ENCODE measurements at places on chromosomes 13 and 19.

DNA sequence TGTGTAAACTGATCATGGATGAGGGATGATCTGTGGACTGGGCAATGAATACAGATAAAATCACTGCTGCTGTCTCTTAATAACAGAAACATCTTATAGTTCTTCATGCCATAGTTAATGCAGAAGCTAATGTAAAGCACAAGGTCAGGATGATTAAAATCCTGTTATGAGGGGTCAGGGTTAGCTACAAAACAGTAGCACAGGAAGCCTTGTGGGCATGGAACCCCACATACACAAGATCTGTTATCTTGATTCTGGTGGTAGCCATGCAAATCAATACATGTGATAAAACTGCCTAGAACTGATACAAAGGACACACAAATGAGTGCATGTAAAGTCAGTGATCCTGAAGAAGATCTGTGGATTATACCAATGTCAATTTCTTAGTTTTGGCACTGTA is 96.4 kb downstream of the KLF12 start:
- DNase-seq, result no peak

DNA sequence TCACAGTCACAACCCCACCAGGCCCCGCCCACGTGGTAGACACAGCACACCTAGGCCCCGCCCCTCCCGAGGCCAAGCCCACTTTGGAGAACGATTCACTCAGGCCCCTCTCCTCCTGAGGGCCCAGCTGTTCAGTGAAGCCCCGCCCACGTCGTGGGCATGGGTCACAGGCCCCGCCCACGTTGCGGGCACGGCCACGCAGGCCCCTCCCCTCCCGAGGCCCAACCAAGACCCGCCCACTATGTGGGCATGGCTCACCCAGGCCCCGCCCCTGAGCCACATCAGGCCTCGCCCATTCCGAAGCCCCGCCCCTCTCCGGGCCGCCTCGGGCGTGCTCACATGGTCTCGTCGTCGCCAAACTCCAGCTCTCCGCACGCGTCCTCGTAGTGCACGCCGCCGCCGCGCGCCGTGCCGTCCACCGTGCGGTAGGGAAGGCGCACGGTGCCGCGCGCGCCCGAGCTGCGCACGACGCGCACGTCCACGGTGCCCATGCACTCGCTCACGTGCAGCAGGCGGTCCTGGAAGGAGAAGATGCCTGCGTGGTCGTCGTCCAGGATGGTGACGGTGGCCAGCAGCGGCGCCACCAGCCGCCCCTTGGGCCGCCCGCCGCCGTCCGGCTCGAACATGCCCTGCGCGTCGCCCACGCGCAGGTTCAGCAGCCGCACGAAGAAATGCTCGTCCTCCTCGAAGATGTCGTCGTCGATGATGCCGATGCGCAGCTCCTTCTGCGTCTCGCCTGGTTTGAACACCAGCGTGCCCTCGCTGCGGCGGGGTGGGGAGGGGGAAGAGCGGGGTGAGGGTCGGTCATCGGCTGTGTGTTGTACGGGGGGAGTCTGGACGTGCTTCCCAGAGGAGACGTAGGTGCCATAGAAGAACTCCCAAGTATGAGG is 24.0 kb downstream of the SLC8A2 start:
- DNase-seq, result peak; percentile 77

DNA sequence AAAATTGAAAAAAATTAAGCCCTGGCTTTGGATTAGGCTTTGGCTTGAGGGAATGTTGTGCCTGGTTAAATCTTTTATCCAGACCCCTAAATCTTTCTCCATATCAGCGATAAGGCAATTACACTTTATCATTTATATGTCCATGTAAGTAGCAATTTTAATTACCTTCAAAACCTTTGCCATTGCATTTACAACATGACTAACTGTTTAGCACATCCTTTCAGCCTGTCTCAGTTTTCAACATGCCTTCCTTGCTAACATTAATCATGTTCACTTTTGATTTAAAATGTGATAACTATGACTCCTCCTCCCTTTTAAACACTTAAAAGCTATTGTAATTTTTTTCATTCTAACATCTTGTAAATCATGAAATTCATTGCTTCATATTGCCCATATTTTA is 583.7 kb downstream of the SLITRK1 start:
- no peak for DNase-seq

- DNase-seq, result no peak
These were observed 365.6 kb upstream of the SLC10A2 start for GRCh38 chr13:103431856-103432255.

GRCh38 chr19:30853036-30853435 is 480.9 kb downstream of the ZNF536 start:
- DNase-seq, result no peak

GRCh38 chr13:31334994-31335557 is 135.3 kb downstream of the B3GLCT start:
- DNase-seq, result no peak

DNA sequence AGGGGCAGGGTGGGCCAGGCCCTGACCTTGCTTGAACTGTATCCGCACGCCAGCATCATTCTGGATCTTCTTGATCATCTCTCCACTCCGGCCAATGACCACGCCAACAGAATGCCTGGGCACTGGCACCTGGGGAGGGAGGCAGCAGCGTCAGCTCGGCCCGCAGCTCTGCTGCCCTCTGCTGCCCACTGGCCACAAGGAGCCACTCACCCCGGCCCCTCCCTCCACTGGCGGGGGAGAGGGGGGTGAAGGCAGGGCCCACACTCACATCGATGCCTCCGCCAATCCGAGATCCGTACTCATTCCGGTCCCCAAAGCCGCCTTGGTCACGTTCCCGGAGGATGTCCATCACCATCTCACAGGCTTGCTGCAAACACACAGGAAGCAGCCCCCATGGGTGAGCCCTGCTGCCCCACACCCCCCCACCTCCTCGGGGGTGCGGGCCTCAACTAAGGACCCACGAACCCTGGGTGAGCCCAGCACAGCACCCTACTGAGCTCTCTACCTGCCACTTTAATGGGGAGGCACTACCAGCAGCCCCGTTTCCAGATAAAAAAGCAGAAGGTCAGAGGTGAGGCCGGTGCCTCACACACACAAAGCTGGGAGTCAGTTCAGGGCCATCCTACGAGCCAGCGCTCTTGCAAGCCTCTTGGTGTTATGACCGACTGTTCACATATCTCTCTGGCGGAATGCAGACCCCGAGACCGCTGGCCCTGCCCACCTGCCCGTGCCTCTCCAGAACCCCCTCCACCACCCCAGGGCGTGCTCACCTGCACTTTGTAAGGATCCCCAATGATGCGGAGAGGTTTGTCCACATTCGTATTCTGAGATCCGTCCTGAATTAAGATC is 6.7 kb downstream of the KHSRP start:
- no peak for DNase-seq

GRCh38 chr13:55440465-55441085 is 1700.1 kb upstream of the PRR20A start:
- DNase-seq, result no peak

DNA sequence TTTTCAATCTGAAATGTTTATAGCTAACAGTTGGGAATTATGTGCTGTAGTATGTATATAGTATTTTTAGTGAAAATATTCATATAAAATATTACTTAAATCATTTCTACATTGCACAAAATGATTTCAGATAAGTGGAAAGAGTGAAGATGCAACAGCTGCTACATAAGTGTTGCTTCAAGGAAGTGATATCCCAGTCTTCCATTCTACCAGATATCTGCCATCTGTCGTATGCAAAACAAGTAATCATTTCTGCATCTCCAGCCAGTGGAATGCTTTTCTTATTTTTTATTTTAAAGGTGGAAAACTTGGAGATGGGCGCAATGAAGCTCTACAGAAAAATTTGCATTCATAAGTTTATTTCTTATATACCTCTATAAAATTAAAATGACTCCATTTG is 152.5 kb upstream of the MAB21L1 start:
- no peak for DNase-seq

- DNase-seq, result no peak
These were observed 1064.3 kb downstream of the DIAPH3 start for GRCh38 chr13:59099182-59099974.

- DNase-seq, result peak; percentile 19
These were observed 15.9 kb upstream of the RANBP3 start for GRCh38 chr19:5993648-5994358.

- DNase-seq, result no peak
These were observed 2.8 kb downstream of the FZR1 start for GRCh38 chr19:3508771-3509535.

GRCh38 chr13:110422913-110423688 is 116.0 kb downstream of the COL4A2 start:
- DNase-seq, result no peak

- no peak for DNase-seq
These were observed 1.5 kb upstream of the ERICH4 start for GRCh38 chr19:41441321-41441945.

- DNase-seq, result no peak
These were observed 2.9 kb downstream of the DAZAP1 start for GRCh38 chr19:1410136-1410786.

DNA sequence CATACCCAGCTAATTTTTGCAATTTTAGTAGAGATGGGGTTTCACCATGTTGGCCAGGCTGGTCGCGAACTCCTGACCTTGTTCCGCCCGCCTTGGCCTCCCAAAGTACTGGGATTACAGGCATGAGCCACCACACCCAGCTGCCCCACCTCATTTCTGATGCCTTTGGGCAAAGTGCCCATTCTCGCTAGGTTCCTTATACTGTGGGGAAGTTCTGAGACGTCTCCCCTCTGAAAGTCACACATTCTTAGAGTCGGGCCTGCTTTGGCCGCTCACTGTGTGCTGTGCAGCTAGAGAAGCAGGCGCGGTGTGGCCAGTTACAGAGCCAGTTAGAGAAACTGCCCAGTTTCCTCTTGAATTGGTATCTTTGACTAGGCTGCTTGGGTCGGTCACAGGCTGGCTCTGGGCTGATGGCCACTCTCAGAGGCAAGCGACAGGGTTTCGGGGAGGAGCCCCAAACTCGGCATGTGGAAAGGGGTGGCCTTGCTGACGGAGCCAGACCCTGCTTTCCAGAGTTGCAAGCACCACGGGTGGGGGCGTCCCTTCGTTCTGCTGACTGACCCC is 18.0 kb downstream of the PRAM1 start:
- DNase-seq, result peak; percentile 63

GRCh38 chr19:55525289-55526101 is 11.4 kb downstream of the SBK2 start:
- no peak for DNase-seq

DNA sequence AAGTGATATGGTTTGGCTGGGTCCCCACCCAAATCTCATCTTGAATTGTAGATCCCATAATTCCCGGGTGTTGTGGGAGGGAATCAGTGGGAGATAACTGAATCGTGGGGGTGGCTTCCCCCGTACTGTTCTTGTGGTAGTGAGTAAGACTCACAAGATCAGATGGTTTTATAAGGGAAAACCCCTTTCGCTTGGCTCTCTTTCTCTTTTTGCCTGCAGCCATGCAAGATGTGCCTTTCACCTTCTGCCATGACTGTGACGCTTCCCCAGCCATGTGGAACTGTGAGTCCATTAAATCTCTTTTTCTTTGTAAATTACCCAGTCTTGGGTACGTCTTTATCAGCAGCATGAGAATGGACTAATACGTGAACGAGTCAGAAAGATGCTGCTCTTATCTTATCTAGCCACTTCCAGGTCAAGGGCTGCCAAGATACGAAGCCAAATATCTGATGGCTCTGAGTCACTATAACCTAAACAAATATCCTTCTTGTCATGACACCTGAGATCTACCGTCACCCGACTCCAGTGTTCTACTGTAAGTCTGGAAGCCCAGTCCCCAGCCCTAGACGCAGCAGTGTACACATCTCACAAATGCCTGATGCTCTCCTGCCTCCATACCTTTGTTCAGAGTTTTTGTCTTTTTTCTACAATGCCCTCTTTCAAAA is 45.9 kb downstream of the SLC15A1 start:
- DNase-seq, result no peak

DNA sequence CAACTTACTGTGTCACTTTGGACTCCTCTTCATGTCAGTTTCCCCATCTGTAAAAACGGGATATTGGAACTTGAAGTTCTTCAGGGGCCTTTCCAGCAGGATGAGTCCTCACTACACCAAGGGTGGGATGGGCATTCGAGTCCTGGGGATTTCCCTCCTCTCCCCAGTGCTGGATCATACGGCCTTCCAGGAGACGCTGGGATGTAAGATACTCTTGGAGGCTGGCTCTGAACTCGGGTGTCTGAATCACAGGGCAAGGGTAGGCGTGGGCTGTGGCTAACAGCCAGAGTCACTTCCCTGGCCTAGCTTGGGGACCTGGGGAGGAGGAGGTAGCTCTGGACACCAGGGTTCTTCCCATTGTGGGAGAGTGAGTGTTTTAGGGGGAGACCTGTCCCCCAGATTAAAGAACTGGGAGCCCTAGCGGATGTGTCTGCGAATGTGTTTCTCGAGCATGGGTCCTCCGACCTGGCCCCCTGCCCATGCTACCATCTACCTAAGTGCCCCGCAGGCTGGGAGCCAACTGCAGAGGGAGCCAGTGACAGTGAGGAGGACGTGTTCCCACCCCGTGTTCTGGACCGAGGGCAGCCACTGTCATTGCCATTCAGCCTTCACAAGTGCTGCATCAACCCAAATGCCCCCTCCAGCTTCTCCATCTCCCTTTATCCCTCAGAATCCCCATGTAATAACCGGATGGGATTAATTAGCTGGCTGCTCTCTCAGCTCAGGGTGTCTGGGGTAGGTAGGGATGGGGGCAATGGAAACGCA is 2.4 kb upstream of the CYTH2 start:
- no peak for DNase-seq

DNA sequence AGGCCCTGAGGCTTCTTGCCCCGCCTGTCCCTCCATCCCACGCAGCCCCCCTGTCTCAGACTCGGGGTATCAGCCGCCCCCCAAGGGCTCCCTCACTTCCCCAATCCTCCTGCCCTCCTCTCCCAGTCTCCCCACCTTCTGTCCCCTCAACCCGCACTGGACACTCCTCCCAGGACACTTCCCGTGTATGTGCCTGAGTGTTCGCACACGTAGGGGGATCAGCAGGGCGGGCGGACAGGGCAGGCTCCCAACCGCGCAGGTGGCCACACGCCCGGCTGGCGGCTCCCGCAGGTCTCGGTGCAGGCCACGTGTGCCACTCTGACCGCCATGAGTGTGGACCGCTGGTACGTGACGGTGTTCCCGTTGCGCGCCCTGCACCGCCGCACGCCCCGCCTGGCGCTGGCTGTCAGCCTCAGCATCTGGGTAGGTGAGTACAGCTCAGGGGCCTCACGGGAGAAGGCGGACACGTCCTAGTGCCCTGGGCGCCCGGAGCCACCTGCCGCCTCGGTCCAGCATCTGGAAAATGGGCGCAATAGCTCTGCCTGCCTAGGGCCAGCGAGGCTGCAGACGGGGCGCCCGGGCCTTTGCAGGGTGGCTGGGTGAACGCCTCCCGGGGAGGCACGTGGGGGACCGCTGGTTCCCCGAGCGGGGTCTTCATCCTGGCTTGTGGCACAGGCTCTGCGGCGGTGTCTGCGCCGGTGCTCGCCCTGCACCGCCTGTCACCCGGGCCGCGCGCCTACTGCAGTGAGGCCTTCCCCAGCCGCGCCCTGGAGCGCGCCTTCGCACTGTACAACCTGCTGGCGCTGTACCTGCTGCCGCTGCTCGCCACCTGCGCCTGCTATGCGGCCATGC is 2.3 kb downstream of the KISS1R start:
- DNase-seq, result no peak

DNA sequence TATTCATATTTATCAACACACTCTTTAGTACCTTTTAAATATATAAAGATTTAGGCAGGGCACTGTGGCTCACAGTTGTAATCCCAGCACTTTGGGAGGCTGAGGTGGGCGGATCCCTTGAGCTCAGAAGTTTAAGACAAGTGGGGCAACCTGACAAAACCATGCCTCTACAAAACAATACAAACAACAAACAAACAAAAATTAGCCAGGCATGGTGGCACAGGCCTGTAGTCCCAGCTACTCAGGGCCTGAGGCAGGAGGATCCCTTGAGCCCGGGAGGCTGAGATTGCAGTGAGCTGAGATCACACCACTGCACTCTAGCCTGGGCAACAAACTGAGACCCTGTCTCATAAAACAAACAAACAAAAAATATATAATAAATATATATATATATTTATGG is 1748.3 kb upstream of the PCDH20 start:
- no peak for DNase-seq
